Omental fat pad (tissue), 4 donors: ENCODE measurements at places on chromosomes 5 and 9. TPM values are rescaled to one million over a fixed set of nuclear protein-coding genes. Genes with fewer than 3 reads are reported as not detected.

DNA sequence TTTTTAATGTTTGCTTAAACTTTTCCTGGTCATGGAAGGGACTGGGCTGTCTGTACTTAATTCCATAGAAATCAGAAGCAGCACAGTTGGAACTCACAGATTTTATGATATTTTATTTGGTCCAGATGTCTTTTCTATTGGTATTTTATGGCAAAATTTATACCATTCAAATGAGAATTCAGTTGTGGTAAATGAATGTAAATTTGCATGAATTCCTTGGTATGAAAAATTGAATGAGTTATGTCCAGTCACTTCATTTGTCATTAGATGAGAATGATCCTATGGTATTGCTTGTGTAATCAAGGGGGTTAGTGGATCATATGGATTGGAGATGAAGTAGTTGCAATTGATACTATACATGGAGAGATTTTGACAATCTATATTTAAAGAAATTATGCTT is 188.0 kb downstream of the KDM4C start:
- DNase-seq = no peak

DNA sequence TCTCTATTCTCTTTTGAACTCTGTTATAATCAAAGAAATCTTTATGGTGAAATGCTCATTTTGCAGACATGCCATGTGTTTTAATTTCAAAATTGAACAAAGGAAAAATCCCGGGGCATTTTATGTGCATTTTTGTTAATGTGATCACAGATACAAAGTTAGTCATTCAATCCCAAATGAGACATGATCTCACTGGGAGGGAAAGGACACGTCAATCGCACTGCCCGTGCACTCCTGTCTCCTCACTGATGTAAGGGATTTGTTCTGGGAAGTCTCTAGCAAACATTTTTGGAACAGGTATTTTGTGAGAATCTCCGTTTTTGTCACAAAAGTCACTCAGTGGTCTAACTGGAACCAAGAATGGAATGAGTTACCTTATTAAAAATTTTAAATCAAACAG is 97.9 kb upstream of the RANBP6 start:
- no peak for DNase-seq

- no peak for DNase-seq
Observed at GRCh38 chr5:60929024-60929423, 15.8 kb downstream of the ERCC8 start.

- no peak for DNase-seq
Observed at GRCh38 chr5:32013658-32014057, 160.5 kb downstream of the GOLPH3 start.

- DNase-seq = no peak
Observed at GRCh38 chr5:169583101-169583423, 511 bp upstream of the SPDL1 start.

DNA sequence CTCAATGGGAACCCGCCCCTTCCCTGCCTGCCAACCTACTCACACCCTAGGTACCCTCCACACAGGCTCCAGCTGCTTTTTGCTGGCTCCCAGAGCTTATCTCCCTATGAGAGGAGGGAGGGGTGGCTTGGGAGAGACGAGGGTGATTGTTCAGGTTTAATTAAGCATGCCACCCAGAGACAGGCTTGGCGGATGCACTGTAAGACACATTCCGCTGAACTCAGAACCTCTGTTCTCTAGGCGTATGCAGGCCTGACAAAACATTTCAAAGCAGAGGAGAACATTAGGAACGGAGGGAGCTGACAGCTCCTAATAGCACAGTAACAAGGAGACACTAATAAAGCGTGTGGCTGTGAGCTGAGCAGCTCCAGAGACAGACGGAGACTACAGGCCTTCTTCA is 80.1 kb downstream of the TRIM32 start:
- no peak for DNase-seq

- peak; percentile 54 for DNase-seq
Observed at GRCh38 chr9:38392235-38393127, at the start of gene ALDH1B1. TSS of gene ALDH1B1 (plus strand) at chr9:38392702. CDS start at chr9:38395749, 3,047 bp downstream.

- DNase-seq = no peak
Observed at GRCh38 chr9:126613651-126614050, at the start of gene LMX1B. TSS of gene LMX1B (plus strand) at chr9:126613928. CDS start at chr9:126614450, 522 bp downstream.

DNA sequence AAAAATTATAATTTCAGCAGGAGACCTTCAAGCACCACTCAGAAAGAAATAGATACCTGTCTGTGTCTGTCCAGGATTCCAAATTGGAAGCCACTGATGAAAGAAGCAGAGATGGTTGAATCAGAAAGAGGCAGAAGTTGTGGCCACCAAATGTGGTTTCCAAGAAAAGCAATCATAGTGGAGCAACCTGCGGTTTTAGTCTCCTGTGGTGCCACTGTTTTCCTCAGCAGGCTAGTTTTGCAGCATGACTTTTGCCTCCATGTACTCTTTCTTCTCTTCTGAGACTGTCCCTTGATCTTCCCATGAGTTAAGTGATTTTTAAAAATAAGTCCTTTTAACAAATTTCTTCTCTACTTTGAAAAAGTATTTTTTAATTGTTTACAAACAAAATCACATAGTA is 535.8 kb downstream of the CYLC2 start:
- DNase-seq = no peak

GRCh38 chr5:94992325-94992724 is 292.6 kb downstream of the MCTP1 start:
- DNase-seq = no peak

DNA sequence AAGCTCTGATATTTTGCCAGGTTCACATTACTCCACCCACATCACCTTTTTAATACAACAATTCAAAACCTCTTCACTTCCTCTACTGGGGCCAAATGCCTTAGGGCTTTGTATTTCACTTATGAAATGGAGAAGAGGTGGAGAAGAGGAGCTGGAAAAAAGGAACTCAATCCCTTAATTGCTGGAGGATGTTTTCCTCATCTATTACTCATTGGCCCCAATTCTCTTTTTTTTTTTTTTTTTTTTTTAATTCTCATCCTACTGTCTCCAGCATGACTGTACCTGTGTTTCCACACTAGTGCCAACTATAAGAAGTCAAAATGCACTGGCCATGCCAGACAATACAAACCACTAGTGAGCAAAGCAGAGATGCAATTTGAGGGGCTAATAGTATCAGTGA is 20.9 kb downstream of the FAM13B start:
- no peak for DNase-seq

GRCh38 chr5:170626507-170627150 is 122.8 kb downstream of the KCNIP1 start:
- no peak for DNase-seq

DNA sequence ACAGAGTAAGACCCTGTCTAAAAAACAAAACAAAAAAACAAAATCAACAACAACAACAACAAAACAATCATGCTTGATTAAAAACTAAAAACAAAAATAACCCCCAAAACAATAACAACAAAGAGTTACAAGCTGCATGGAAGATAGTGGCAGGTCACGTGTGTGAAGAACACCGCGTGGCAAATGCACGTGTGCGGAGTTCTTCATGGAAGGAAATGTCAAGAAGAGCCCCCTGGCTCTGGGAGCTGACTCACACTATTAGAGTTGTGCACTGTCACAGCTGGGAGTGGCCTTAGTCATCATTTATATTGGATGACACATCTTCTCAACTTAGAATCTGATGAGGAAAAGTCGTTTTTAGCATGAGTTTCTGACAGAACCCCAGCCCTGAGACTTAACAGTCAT is 110.5 kb downstream of the JMY start:
- no peak for DNase-seq

DNA sequence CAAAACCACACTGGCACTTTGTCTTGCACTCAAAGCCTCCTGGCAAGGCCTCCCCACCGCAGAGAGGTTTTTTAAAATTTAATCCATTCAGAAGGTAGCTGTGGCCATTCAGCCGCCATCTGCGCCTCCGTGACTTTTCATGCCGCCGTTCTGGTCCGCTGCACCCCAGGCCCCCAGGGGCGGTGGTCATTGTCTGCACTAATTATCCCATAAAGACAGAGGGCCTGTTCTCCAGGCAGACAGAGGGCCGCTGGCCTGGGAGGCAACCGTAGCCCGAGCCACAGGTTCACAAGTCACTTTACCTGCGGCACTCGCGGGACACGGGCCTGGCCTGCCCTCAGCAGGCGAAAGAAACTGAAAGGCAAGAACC is 49.4 kb downstream of the EXD3 start:
- DNase-seq = no peak

- no peak for DNase-seq
Observed at GRCh38 chr9:35395706-35396101, 94.2 kb upstream of the RUSC2 start.

DNA sequence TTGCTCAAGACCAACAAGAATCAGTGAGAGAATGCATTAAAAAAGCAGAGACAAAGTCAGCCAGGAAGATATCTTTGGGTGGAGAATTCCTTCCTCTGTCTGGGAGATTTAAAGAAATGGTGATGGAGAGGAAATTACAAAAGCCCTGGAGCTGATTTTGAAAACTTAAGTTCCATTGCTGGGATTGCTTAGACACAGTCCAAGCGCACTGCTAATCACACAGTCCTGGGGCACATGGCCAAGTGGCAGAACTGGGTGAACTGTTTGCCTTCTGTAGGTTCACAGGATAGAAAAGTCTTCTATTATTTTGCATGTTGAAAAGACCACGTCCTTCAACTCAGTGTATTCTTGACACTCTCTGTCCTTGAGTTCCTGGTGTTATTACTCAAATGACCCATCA is 284.9 kb upstream of the FBXL7 start:
- DNase-seq = no peak

DNA sequence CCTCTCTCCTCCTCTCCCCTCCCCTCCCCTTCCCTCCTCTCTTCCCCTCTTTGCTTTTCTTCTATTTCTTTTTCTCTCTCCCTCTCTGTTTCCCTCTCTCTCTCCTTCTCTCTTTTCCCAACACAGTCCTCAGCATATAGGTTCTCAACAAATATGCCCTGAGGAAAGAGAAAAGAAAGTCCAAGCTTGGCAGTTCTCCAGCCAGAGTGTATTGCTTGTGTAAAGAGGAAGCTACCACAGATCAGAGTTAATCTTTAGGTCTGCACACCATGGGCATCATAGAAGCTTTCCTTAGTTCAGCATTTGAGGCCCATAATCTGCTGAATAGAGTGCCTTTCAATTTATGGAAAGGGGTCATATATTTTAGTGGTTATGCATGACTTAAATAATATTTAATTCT is 382.8 kb upstream of the WWC1 start:
- DNase-seq = no peak

DNA sequence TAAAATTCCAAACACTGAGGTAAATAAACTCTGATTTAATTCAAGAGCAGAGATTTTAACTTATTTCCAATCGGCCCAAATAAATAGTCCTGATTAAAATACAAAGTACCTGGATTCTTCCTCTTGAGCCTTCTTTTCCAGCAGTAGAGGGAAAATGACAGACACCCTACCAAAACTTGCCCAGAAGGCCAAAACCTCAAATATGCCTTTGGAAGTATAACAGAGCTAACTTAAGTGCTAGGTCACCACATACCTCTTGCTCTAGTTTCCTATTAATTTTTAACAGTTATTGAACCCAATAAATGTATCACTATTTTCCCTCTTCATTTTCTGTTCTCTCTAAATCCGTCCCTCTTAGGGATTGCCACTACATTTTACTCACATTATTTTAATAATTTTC is 1.4 kb downstream of the BAAT start:
- no peak for DNase-seq

DNA sequence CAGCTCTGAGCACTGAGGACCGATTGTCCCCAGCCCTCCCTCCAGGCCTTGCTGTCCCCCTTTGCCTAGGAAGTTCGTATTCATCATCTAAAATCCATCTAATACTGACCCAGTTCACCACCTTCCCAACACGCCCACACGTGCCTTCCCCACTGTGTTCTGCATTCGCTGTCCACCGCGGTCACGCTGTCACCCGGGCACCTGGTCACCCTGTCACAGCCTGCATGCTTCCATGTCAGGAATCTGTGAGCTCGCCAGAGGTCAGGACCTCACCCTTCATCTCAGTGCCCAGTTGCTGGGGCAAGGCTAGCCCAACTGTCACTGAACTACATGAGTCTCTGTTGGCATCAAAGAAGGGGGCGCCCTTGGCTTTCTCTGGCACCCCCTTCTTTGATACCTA is 82.9 kb upstream of the RUFY1 start:
- DNase-seq = no peak

DNA sequence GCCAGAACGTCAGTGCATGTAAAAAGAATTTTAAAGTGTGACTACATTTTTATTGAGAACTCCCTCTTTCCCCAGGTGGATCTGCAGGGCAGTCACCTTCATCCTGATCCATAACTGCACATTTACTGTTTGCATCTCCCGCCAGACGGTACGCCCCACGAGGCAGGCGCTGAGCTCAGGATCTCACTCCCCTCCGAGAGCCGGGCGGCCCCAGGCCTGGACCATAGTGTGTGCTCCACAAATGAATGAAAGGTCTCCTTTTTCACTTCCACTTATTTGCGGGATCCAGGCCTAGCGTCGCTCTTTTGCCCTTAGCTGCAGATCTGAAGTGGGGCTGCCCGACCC is 378 bp downstream of the DROSHA start:
- DNase-seq = no peak

GRCh38 chr5:92552206-92553160 is 1028.5 kb downstream of the NR2F1-AS1 start:
- DNase-seq = no peak

GRCh38 chr9:37333288-37333687 is 89.2 kb upstream of the GRHPR start:
- DNase-seq = no peak

GRCh38 chr5:88892669-88893068 is 9.7 kb upstream of the MEF2C start:
- DNase-seq = no peak

DNA sequence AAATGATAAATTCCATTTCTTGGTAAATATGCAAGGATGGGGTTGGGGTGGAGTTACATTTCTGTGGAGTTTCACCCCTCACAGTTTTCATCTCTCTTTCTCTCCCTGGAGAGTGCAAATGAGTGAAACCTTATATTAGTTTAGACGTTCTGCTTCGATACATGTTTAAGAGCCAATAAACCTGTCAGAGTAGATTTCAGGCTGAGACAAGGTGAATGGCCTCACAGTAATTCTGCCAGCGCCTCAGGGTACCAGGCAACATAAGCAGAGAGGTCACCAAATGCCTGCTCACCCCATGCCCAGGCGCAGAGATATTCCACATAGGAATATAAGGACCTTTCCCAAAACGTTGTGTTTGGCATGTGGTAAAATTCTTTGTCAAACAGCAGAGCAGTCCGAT is 154.9 kb upstream of the VLDLR start:
- DNase-seq = no peak

The CYLC2 gene
- total RNA-seq = not detected

The TRIM23 gene
- total RNA-seq = 12.2 TPM

The OBP2B gene
- not detected for total RNA-seq

The SPZ1 gene
- total RNA-seq = not detected

The OR1Q1 gene
- total RNA-seq = not detected

The MLLT3 gene
- 17.8 TPM for total RNA-seq

The INSL6 gene
- not detected for total RNA-seq

The CER1 gene
- total RNA-seq = 0.37 TPM

The DCTN3 gene
- total RNA-seq = 93.8 TPM

The INSYN2B gene
- total RNA-seq = 8.4 TPM

The CEL gene
- 0.36 TPM for total RNA-seq
